CD4-positive, alpha-beta T cell treated with Interleukin-17A for 4 hours (primary cell): ENCODE measurements at places on chromosomes 1 and 21.

- DNase-seq: no peak
Measured at GRCh38 chr1:167419245-167419644, 99.1 kb downstream of the CD247 start.

DNA sequence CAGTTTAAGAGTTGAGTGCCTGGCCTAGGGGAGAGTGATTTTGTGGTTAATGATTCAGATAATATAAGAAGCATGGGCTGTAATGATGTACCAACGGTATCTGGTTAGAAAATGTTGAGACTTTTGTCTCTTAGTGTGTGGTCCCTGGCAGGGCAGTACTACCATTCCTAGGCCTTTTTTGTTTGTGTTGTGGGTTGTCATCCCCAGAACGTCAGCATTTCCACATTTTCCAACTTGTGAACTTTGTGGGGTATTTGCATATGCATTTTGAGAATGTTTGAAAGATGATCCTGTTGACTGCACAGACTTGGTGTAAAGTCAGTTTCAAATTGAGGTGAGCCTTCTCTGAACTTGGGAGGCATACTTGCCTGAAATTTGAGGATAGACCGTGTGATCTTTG is 11.4 kb downstream of the NEK7 start:
- no peak for DNase-seq

DNA sequence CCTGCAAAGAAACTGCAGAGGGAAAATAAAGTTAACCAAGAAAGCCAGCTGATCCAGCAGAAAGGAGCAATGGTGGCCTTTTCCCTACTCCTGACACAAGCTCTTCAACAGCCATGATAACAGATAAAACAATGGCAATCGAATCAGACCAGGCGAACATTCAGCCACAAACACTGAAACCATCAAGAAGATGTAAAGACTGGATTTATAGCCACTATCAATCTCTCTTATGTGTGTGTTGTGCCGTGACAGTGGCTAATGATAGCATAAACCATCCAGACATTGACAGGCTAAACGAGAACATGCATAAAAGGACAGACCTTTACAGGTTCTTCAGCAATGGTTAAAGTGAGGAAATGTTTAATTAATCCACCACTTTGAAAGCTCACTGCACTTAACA is 78.1 kb upstream of the RAB4A start:
- DNase-seq: no peak

GRCh38 chr1:247749870-247750269 is 1.9 kb upstream of the OR14A2 start:
- no peak for DNase-seq

- DNase-seq: no peak
Measured at GRCh38 chr1:109626682-109627408, 7.2 kb downstream of the AMPD2 start.

GRCh38 chr1:178651742-178652141 is 73.3 kb upstream of the RALGPS2 start:
- no peak for DNase-seq

DNA sequence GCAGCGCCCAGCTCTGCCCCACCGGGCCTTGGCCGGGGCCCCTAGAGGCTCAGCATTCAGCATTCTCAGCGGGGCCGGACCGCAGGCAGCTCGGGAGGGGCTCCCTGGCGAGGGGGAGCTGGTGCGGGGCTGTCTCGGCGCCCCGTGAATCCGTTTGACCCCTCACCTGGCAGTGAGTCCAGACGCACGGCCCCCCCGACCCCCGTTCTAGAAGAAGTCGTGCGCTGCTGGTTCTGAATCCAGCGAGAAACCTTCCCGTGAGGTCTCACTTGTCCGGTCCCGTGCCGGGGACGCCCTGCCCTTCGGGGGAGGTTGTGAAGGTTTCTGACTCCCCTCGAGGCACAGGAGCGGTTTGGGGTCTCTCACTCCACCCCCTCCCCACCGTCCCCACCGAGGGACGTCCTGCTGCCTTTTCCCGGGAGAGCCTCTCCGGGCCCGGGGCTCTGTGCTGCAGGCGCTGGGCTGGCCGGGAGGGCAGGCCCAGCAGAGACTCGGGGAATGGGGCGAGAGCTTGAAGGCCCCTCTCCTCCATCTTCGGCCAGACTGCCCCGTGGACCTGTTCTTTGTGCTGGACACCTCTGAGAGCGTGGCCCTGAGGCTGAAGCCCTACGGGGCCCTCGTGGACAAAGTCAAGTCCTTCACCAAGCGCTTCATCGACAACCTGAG is 655 bp downstream of the COL6A1 start:
- no peak for DNase-seq

GRCh38 chr1:118185084-118185832 is at the start of gene SPAG17:
TSS of gene SPAG17 (minus strand) at chr1:118185228. CDS start at chr1:118185157, 71 bp downstream.
- no peak for DNase-seq

DNA sequence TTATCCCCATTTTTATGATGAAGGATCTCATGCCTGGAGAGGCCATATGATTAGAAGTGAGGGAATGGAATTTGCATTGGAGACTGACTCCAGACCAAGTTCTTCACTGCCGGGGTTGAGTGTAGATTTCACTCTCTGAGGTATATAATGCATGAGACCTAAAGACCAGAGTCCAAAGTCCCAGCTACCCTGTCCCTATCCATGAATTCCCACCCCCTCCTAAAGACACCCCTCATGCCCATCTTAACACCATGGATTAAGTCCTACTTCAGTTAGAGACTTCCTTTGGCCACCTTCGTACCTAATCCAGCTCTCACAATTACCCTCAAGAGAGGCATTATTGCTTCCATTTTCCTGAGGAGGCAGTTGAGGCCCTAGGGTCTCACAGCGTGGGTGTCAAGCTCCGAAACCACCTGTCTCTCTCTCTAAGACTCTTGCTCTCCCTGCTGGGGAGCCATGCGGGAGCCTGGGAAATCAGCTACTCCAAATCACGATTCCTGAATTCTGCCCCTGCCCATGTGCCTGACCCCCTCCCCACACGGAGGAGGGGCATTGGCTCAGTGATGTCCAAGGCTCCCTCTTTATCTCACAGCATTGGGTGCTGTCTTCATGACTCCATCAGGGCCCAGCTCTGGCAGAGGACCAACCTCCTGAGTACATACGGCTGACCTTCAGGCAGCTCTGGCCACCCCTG is 11.7 kb upstream of the FOXO6 start:
- DNase-seq: no peak

DNA sequence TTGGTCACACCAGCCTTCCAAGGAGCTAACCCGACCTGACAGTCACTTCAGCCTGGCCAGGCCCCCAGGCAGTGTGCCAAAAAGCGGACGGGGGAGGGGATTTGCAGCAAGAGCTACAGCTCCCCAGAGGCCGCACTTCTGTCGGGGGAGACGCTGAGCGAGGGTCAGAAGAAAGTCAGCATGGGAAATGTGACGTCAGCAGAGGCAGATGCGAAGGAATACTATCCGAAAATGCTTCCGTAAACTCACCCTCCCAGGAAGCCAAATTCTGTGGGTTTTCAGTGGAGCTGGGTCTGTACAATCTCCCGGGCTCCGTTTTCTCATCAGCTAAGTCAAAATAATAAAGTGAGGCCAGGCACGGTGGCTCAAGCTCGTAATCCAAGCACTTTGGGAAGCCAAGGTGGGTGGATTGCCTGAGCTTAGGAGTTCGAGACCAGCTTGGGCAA is 28.5 kb upstream of the ECE1 start:
- no peak for DNase-seq

DNA sequence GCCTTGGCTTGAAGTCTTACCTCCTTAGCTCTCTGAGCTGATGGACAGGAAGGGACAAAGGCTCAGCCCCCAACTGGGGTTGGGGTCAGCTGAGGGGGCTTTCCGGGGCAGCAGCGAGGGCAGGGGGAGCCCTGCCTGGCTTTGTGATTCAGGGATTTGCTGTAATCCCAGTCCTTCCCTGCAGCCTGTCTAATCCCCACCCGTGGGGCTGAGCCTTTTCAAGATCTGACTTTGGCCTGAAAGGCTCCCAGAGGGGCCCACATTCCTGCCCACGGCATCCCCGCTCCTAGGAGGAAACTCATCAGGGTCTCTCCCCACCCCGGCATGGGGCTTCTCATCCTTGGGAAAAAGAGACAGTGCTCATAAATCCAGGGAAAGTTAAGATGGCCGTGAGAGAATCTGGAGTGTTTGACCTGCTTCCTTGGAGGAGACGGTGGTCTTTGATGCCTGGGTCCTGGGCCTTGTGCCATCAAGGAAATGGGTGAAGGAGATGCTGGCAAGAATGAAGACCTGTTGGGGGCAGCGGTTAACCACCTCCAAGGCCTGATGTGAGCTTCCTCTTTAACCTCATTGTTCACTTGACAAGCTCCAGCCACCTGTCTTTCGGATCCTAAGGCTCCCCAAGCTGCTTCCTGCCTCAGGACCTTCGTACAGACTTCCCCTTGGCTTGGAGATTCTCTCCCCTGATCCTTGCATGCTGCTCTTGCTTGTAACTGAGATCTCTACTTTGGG is 83.1 kb upstream of the WNT4 start:
- DNase-seq: no peak

DNA sequence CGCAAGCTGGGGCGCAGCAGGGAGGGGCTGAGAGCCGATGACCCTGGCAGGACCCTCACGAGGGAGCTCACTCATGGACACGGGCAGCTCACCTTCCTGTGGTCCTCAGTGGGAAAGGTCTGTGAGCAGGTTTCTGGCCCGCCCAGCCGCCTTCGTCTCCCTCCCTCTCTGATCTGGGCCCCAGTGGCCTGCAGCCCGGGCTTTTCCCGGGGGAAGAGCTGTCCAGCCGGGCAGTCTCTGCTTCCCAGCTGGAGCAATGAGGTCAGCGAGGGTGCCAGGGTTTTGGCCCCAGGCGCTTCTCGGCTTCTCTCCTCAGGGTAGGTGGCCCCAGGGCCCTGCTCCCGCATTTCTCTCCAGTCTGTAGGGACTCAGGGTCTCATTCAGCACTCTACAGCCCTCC is 22.2 kb upstream of the ARHGEF16 start:
- DNase-seq: no peak

- DNase-seq: no peak
Measured at GRCh38 chr1:234862944-234863515, 253.1 kb upstream of the IRF2BP2 start.

DNA sequence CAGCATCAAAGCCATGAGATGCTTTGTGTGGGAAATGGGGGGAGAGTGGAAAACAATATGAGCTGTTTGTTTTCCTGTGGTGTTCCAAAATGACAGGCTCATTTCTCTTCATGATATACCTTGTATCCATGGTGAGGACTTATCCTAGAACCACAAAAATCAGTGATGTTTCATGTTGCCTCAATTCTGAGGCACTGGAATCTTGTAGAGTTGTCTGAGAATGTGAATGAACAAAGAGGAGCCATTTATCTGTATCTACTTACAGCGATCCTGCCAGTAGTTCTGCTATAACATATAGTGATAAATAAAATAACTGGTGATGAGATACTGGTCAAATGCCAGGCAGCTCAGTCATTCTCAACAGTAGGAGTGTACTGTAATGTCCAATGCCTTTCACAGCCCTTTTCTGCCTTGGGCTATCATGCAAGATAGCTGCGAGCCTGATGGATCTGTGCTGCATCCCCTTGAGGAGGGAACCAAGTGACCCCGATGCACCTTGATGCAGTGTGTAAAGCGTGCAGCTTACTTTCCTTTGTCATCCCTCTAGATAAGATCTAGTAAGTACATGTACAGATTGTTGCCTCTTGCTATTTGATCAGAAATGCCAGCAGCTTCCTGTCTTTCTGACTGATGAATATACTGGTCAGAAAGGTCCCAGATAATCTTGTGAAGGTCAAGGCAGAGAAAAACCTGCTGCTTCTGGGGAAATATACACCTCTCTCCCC is 52.8 kb downstream of the SLC44A3 start:
- no peak for DNase-seq

- no peak for DNase-seq
Measured at GRCh38 chr1:240031414-240031813, 60.3 kb upstream of the FMN2 start.

DNA sequence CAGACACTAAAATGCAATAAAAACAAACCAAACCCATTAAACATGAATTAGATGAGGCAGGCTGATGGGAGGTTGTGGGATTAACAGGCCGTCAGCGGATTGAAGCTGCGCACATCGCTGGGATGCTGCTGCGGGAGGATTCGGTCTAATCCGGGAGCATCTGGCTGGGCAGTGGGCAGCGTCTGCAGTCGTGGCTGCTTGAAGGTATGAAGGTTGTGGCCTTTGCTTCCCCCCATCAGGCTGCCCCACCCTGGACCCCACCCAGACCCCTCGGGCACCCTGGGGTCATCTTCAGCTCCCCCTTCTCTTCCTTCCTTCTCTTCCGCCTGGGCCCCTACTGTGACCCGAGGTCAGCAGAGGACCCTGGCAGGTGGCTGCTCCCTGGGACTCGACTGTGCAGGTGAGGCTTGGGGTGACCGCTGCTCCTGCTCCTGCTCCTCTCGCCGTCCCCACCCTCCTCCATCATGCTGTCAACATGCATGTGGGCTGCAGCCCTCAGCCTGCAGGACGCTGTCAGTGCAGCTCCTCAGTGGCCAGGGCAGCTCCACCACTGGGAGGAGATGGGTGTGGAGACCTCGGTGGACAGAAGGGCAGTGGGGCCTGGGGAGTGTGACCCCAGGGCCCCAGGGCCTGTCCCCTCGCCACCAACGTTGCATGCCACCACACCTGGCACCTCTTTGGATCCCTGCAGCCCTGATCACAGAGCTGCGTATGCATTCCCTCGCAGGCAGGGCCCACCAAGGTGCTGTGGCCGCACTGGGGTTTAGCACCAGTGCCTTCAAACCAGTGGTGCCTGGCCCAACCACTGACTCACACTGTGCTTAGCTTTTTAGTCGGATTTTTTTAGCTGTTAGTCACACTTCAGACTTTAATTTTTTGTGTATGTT is 112.2 kb upstream of the COL6A1 start:
- no peak for DNase-seq

DNA sequence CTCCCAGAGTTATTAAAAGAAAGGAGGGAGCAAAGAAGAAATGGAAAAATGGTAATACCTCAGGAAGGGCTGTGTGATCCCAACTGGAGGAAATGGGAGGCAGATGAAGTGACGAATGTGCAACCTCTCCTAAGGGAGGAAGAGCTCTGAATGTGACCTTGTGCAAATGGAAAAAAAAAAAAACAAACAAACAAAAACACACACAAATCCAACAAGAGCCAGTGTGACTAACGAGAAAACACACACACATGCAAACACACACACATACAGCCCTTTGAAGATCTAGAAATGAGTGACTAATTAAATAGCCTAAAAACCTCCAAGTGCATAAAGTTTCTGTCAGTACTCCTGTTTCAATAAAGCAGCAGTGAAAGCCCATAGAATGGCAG is 49.0 kb downstream of the CCN1 start:
- DNase-seq: no peak

DNA sequence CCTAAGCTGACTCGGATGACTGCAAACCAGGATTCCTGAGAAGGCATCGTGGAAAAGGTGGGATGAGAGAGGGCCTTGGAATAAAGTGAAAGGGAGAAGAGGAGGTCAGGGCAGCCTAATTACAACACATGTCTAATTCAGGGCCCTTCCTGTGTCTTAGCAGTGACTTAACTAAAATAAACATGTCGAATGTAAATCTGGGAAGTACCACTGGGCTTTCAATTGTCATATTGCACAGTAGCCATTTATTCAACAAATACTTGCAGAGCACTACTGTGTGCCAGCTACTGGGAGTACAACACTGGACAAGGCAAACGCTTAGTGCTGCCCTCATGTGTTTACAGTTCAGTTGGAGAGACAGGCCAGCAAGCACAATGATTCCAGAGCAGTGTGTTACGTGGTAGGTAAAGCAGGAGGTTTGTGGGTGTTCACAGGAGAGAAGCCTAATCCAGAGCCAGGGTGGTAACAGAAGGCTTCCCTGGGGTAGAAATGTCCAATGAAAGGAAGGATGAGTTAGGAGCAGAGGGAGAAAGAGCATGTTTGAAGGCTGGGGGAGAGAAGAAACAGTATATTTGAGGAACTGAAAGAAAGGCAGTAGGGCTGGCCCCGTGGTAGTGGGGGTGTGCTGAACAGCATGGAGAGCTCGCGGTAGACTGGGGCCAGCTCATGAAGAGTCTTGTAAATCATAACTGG is 38.0 kb upstream of the RASAL2 start:
- no peak for DNase-seq

- DNase-seq: no peak
Measured at GRCh38 chr1:3584915-3585314, 26.4 kb downstream of the MEGF6 start.
